ENCODE measurements at places on chromosomes 6 and 20.

DNA sequence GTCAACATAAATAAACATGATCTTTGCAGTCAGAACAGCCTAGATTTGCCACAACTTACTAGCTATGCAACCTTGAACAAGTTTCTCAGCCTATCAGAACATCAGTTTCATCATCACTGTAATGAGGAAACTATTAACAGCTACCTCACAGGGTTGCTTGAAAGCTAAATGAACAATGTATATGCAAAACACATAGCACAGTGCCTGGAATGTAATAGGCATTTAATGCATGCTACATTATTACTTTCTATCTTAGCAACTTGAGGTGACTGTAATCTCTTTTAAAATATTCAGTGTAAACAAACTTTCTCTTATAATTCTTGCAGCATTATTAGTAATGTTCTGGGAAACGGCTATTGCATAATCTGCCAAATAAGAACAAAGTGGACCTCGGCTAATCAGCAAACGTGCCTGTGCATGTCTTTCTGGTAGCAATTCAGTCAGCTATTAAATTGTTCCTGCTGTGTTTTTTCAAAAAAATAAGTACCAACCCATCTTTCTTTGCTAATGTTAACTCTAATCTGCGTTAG is 61.5 kb downstream of the SYNE1 start:
- no peak for DNase-seq

DNA sequence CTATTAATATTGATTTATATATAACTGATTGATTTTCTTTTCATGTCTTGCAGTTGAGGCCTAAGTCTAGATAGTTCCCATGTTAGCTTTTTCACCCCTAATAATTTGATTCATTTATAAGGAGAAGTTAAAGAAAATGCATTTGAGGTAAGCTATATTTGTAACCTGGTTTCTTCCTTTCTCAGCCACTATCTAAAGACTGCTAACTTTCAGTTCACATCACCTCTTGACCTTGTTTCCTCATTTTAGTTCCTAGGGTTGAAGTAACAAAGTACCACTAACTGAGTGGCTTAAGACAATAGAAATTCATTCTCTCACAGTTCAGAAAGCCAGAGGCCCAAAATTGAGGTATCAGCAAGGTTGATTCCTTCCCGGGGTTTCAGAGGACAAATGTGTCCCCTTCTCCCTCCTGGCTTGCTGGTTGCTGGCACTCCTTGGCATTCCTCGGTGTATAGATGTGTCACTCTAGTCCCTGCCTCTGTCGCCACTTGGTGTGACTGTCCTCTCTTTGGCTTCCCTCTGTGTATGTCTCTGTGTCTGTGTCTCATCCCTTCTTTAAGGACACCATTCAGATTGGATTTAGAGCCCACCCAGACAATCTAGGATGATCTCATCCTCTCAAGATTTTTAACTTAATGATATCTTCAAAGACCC is 55.9 kb upstream of the C20orf144 start:
- DNase-seq = peak; percentile 6

GRCh38 chr6:152775428-152775827 is 24.8 kb downstream of the VIP start:
- DNase-seq = no peak

GRCh38 chr6:166466178-166467122 is 83.7 kb upstream of the MPC1 start:
- no peak for DNase-seq

GRCh38 chr6:117233145-117233544 is 32.2 kb upstream of the VGLL2 start:
- DNase-seq = no peak

- no peak for DNase-seq
Measured at GRCh38 chr20:21516180-21516567, 2.3 kb upstream of the NKX2-2 start.

DNA sequence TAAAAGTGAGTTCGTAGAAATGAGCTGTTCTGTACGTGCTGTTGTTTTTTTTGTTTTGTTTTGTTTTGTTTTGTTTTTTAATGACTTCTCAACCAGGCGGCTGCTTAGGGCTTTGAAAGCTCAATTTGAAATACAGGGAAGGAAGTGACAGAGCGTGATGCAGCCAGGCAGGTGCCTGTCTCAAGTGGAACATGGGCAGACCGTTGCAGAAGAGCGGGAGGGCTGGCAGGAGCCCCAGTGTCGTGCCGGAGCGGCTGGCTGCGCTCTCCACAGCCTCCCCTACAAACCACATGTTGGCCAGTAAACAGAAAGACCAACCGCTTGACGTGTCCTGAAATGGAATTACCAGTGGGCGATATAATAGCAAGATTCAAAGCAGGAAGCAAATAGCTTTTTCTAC is 164.9 kb upstream of the RREB1 start:
- DNase-seq = no peak

DNA sequence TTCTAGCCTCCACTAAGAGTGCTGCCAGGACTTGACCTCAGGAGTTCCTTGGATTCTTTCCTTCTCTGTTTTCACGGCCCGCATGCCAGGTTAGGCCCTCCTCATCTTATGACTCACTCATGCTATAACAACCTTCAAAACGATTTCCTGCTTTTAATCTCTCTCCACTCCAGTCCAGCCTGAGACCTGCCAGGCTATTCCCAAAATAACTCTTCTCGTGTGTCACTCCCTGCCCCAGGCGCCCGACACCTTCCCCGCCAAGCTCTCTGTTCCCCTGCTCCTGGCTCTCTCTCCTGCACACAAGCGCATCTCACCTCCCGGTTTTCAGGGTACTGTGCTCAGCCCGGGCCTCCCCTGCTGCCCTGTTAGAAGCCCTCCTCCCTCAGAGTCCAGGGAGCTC is 64.1 kb upstream of the RPS6KA2 start:
- DNase-seq = no peak

- DNase-seq = no peak
Measured at GRCh38 chr6:95815389-95816056, 200.3 kb upstream of the FUT9 start.

GRCh38 chr20:36098364-36098763 is 56.2 kb upstream of the EPB41L1 start:
- no peak for DNase-seq

- DNase-seq = no peak
Measured at GRCh38 chr6:10156875-10157274, 258.0 kb downstream of the TFAP2A start.

DNA sequence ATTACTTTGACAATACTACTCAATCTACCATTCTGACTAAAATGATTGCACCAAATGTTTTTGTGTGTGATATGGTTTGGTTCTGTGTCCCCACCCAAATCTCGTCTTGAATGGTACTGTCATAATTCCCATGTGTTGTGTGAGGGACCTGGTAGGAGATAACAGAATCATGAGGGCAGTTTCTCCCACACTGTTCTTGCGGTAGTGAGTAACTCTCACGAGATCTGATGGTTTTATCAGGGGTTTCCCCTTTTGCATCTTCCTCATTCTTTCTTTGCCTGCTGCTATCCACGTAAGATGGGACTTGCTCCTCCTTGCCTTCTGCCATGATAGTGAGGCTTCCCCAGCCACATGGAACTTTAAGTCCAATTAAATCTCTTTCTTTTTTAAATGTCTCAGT is 20.8 kb downstream of the SYCP2 start:
- DNase-seq = no peak

- DNase-seq = no peak
Measured at GRCh38 chr6:143545976-143546547, 34.5 kb upstream of the FUCA2 start.

DNA sequence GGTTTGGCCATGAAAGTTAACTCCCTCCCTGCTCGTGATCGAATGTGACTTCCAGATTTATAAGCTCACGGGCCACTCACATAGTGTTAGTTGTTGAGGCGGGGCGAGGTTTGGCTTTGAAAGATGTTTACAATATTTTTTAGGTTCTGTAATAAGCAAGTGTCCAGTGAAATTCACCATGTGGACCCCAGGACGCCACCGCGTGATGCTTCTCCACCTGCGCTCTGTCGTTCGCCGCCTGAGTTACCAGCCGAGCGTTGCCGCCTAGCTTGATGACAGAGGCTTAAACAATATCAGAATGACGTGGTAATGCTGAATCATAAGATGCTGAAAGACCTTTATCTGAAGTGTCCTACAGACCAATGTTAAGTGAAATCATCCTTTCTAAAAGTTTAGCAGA is 241.0 kb downstream of the MYLK4 start:
- DNase-seq = no peak

DNA sequence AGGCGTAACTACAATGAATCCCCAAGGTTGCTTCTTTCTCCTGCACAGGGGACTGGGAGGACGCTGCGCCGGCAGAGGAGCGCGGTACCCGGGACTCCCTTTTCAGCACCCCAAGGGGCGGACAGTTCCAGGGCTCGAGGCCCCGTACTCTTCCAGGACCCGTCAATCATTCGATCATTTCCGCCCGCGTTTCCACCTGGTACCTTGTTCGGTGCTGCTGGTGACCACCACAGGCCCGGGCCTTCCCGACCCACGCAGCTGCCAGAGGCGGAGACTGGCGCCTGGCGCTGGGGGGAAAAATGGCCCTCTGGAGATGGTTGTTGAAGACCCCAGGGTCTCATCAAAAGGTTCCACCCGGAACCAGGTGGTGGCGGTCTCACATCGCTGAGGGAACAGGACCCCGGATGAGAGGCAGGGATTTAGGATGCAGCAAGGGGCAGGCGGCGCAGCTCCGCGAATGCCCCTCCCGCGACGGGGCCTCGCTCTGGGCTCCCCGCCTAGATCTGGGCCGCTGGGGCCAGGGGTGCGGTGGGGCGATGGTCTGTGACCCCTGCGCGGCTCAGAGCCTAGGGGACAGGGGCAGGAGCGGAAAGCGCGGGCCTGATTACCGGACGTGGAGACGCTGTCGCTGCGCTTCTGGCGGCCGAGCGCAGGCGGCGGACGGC is 744 bp downstream of the VSX1 start:
- DNase-seq = no peak

- no peak for DNase-seq
Measured at GRCh38 chr20:9186396-9186795, 117.5 kb downstream of the PLCB4 start.

DNA sequence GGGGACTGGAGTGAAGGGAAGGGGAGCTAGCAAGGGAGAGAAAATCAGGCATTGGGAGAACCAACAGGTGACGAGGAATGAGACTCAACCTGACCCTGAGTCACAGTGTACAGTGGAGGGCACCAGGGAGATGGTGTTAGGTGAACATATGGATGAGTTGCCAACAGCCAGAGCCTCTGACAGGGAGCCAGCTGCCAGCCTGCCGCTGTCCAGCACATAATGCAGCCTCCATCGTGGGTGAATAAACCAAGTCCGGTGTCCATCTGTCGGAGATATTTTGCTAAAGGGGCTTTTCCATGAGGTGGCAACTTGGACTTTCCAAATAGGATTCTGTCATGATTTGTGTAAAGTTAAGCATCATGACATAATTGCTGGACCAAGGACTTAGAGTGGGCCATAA is 88.1 kb downstream of the CDH4 start:
- no peak for DNase-seq

DNA sequence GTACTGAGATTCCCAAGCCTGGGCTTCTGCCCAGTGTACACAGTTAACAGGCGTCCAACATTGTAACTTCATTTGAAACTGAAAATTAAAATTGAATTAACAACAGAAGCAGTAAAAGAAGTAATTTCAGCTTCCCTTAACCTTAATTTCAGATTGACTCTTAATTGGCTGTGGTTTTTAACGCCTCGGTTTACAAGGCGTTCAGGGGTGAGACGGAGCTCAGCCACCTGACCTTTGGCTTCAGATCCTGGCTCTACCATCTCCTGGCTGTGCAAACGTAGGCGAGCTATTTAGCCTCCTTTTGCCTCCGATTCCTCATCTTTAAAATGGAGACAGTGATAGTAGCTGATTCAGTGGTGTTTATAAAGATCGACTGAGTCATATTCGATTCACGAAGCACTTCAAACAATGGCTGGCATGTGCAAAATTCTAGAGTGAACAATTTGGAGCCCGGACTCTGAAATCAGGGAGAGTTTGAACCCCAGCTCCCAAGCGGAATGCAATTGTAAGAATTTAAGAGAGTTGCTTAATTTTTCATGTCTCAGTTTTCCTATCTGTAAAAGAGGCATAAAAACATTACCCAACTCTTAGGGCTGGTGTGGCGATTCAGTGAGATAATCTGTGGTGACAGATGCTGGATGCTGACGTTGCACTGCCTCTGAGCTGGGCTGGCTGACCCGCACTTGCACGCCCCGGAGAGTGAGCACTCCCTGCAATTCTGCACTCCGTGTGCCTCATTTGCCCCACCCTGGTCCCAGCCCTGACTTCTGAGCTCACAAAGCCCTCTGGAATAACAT is 23.5 kb upstream of the OCSTAMP start:
- no peak for DNase-seq

DNA sequence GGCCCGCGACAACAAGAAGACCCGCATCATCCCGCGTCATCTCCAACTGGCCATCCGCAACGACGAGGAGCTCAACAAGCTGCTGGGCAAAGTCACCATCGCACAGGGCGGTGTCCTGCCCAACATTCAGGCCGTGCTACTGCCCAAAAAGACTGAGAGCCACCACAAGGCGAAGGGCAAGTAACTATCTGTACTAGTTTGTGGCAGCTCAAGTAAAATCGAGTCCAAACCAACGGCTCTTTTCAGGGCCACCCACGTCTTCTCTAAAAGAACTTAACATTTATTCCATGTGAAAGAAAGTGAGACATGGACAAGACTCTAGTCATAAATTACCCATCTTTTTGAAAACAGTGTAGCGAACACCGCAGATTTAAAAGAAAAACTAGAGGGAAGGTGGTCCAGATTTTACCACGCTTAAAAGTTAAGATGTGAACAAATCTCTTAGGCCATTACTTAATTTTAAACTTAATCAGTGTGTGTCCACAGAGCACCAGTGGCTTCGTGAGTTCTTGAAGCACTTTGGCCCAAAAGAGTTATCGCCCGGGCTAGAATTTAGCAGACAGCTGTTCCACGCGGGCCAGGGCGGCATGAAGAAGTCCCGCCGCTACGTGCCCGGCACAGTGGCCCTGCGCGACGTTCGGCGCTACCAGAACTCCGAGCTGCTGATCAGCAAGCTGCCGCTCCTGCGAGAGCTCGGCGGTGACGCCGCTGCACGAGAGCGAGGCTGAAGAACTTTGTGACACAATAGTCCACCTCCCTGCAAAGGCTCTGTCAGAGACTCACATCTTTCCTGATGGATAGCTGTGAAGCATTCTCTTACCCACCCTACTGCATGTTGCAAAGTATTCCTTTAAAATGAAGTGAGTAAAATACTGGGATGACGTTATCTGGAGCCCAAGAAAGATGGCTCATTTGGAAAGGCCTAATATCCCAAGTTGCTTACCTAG is 113.9 kb upstream of the PRSS16 start:
- DNase-seq = no peak

DNA sequence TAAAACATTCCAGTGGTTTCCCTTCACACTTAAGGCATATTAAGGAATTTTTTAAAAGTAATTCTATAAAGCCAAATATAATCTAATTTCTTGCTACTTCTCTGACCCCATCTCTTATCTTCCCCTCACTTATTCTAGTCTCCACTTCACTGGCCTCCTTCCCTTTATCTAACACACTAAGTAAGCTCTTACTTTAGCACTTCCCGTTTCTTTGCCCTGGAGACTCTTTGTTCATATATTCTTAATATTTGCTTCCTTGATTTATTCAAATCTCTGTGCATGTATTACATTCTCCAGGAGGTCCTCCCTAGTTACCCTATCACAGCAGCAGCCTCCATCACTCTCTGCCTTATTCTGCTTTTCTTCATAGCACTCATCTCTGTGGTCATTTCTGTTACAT is 20.3 kb downstream of the GTPBP2 start:
- DNase-seq = no peak

GRCh38 chr20:40702504-40702903 is 13.5 kb upstream of the MAFB start:
- no peak for DNase-seq
